CD4-positive, alpha-beta T cell treated with Interleukin-15 for 1 hour (primary cell): ENCODE measurements at places on chromosomes 7 and 10.
A peak's percentile ranks its signal among the peaks of the same experiment; 100 is the strongest.

DNA sequence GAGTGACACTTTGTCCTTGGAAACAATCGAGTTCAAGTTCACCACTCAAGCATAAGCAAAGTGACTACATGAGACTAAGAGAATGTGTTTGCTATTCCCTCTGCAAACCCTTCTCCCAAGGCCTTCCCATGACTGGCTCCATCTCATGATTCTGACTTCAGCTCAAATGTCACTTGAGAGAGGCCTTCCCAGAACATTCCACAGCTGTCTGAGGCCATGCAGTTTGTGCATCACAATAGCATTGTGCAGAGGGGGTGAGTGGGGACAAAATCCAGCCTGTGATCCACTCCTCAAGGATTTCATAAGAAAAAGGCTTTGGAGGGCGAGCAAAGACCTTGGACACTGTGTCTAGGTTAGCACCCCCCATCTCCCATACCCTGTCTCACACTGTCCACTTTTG is 6.9 kb upstream of the LRMDA start:
- DNase-seq, result no peak

DNA sequence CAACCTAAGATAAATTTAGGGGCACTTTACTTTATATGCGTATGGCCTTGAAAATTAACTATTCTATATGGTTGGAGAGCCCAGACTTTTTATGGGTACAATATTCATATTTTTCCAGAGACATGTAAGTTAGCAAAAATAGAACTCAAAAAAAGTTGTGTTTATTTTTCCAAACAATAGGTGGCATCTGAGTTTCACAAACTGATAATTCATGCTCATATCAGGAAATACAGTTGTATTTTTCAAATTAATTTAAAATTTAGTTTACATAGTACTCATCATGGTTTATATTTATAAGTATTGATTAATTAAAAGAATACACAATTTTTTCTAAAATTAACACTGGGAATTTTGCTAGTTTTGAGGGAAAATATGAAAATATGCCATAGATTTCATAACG is 34.6 kb downstream of the ANKRD7 start:
- no peak for DNase-seq

GRCh38 chr7:55132890-55133551 is 114.2 kb downstream of the EGFR start:
- DNase-seq, result no peak

GRCh38 chr7:52189153-52189778 is 846.2 kb upstream of the POM121L12 start:
- no peak for DNase-seq

DNA sequence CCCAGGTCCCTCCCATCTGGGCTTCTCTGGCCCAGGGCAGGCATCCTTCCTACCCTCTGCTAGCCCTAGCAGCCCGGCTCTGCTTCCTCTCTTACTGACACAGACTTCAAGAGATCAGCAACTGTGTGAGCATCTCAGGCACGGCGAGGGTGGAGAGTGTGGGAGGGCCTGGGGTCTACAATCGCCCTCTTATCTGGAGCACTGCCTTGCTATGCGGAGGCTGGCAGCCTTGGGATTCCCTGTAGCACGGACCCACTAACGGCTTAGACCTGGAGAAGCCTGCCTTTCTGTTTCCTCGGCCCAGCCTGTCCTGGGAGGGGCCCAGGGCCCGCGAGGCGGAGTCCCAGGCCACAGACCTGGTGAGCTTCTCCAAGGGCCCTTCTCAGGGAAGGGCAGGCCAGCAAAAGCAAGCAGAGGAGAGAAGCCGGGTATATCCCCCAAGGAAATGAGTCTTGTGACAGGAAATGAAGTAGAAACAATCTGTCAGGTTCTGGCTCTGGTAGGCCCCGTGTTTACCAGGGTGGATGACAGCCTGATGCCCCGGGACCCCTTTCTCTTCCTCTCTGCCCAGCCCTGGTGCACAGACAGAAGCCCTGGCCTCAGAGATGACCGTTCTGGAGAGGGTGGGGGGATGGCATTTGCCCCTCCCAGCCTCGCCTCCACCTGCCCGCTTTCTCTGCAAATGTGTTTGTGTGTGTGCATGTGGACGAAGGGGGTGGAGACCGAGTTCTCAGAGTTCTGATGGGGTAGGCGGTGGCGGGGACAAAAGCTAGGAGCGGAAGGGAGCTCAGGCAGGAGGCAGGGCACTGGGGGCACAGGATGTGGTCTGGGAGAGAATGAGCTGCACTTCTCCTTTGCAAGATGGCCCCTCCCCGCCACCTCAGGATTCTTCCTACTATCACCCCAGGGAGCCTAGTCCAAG is 2.5 kb downstream of the LRCH4 start:
- peak; percentile 64 for DNase-seq

DNA sequence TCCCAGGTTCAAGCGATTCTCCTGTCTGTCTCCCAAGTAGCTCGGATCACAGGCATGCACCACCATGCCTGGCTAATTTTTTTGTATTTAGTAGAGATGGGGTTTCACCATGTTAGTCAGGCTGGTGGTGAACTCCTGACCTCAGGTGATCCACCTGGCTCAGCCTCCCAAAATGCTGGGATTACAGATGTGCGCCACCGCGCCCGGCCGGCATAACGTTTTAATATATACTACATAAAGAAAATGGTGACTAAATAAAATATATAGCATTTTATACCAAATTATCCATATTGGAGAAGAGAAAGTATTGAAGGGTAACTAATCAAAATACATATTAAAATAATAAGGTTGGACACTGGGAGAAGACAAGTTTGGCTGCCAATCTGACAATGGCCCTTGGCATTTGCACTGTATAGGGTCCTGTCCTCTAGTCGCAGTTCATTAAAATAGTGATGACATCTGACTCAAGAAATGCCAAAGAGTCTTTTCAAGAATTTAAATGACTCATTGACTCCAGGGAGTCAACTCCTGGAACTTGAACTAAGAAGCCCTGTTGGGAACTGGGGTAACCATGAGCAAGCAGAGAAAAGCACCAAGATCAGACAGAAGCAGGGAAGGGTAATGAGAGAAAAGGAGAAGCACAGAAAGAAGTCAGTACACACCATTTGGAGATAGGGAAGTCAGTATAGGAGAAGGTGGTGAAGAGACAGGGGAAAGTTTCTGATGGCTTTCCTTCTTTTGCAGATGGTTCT is 91.1 kb downstream of the CH25H start:
- DNase-seq, result no peak

DNA sequence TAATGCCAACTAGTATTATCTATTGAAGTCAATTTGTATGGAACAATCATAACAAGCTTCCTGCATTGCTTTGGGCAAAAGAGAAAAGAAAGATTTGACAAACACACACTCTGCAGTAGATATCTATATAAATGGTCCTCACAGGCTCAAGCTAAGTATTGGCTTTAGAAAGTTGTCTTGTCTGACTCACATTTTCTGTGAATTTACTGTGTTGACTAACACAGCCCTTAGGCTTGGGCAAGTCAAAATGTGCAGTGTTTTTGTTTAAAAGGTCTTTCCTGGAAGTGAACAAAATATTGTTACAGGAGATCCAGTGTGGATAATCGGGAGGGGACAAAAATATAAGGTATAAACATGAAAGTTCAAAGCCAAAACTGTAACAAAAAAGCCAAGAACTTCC is 194.4 kb downstream of the RELN start:
- DNase-seq, result no peak

DNA sequence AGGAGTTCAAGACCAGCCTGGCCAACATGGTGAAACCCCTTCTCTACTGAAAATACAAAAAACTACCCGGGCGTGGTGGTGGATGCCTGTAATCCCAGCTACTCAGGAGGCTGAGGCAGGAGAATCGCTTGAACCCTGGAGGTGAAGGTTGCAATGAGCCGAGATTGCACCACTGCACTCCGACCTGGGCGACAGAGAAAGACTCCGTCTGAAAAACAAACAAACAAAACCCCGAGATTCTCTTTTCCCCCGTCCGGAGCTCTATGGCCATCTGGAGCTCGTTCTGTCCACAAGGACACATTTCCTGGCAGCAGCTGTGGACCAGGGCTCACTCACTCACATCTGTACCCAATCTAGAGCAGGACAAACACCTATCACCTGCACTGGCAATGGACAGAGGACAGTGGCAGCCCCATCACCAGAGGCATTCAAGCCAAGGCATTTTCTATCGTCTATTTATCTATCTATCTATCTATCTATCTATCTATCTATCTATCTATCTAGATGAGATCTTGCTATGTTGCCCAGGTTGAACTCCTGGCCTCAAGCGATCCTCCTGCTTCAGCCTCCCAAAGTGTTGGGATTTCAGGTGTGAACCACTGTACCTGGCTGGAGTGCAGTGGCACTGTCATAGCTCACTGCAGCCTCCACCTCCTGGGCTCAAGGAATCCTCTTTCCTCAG is 167.1 kb upstream of the TNRC18 start:
- DNase-seq, result no peak

- DNase-seq, result peak; percentile 42
These were observed 1.3 kb downstream of the PFKFB3 start for GRCh38 chr10:6204063-6204340.

GRCh38 chr7:101164071-101164840 is 1.1 kb downstream of the VGF start:
- no peak for DNase-seq

GRCh38 chr7:101717628-101718357 is 88.7 kb upstream of the MYL10 start:
- DNase-seq, result peak; percentile 78

DNA sequence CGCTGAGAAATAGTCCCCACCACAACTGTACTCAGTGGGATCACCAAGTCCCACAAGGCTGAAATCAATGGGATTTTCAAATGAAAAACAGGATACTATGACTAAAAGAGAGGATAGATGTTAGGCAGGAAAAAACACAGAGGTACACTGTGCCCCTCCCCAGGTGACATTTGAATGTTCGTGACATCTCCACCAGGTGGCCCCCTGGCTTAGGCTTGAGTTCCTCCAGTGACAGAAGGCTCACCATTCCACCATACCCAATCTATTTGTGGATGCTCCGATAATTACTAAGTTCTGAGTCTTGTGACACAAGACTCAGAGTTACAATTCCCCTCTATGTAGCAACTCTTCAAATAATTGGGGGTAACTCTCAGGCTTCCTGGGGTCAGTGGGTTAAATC is 77.5 kb upstream of the KCNMA1 start:
- DNase-seq, result no peak

DNA sequence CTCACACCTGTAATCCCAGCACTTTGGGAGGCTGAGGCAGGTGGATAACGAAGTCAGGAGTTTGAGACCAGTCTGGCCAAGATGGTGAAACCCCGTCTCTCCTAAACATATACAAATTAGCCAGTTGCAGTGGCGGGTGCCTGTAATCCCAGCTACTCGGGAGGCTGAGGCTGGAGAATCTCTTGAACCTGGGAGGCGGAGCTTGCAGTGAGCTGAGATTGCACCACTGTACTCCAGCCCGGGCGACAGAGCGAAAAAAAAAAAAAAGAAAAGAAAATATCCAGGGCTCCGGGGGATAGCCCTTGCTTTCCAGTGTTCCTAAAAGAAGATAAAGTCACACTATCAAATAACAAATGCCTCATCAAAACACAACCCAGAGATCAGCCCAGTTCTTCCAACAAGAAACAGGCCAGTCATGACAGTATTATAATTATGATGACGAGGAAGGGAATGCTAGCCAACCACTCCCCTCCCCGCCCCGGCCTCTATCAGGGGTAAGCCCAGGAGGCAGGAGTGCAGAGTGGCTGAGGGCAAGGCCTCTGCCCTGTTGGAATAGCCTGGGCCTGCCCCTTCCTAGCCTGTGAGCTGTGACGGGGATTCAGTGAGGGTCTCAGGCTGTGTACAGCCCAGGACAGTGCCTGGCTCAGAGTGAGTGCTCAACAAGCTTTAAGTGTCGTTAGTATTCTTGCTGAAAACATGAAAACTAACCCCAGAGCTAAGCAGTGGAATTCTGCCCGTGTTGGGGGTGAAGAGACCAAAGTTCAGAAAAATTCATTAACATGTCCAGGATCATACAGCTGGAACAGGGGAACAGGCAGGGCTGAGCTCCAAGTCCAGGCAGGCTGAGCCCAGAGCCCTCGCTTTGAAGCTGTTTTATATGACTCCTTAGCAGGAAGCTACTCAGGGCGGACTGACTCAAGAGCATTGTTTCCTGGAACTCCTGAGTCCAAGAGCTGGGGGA is 54.3 kb downstream of the FAM241B start:
- DNase-seq, result no peak

DNA sequence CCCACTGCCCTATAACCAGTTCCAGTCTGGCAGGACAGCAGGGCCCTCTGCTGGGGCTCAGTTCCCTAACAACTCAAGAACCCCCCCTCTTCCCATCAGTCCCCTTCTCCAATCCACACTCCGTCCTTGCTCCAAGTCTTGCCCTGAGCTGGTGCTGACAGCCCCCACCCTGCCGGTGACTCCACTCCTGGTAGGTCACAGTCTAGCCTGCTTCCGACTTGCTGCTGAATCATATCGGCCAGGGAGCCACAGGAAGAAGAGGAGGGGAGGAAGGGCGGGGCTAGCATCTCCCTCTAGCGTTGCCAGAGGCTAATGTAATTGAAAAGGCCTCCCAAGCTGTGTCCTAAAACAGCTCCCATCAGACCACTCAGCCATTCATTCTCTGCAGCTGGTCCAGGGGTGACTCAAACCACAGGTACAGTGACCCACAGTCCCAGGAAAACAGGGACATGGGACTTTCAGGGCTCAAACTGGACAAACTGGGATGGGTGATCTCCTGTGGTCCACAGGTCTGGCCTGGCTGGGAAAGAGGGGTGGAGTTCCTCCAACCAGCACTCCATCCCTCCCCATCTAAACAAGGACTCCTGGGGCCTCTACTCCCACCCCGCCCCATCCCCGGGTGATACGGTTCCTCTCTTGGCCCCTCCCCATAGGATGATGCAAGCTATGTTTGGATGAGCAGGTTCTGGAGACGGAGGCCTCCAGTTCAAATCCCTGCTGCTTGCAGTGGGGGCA is 158.8 kb downstream of the SH3PXD2A start:
- peak; percentile 63 for DNase-seq

DNA sequence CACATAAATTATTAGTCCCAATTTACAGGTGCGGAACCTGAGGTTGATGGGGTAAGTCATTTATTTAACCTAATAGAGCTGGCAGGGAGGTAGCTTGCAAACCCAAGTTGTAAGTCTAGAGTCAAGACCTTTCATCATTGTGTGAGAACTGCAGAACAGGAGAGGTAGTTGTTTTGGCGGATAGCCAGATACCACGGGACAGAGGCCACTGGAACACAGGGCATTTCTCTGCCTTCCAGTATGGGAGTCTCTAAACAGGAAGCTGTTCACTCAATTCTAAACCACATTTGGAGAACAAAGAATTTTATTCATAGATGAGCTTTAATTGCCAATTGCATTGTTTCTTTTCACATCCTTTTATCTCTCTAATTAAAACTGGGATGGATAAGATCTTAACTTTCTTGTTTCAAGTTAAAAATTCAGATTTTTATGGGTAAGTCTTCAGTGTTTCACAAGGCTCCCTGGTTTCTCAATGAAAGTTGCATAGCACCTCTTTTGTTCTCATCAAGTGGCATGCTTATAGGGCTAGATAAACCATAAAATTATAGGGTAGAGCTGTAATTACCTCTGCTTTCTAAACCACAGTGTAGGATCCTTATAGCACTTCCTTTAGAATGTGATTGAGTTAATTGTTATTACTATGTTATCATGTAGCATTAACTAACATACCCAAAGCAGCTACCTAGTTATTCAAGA is 489.0 kb downstream of the GATA3 start:
- no peak for DNase-seq

- no peak for DNase-seq
These were observed 84.9 kb upstream of the PPP1R17 start for GRCh38 chr7:31602041-31602625.
